ENCODE measurements at places on chromosomes 5 and 9.

DNA sequence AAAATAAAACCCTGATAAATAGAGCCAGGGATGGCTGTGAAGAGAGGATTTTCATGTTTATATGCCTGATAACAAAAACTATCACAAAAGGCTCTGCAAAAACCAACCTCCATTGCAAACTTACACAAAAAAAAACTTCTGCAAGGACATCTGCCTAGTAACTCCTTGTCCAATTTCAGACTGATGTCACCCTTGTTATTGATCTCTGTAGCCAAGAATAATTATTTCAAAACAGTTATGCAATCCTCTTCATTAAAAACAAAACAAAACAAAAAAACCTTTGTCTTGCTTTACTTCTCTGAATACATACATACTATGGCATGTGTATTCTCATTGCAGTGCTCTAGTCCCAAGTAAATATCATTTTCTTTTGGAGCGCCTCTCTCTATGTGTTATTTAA, 49.7 kb downstream of the PHAX start:
- DNase-seq: no peak

- no peak for DNase-seq
Measured at GRCh38 chr5:121175986-121176385, 675.7 kb upstream of the FTMT start.

- peak; percentile 62 for DNase-seq
Measured at GRCh38 chr9:117782931-117783788, 79.0 kb downstream of the TLR4 start.

DNA sequence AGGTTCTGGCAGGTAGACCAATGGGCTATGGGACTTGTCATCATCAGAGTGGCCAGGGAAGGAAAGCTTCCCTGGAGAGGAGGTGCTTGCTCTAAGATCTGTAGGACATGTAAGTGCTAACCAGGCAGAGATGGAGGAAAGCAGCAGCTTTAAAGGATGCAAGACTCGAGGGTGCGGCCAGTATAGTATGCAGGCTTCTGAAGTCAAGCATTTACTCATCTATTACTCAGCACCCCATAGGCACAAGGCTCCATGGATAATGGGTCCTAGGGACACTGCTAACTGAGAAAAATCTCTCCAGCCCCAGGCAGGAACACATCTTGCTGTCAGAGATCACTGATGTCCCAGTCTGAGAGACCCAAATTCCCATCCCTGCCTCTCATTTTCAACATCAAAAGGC, 49.7 kb downstream of the WWC1 start:
- DNase-seq: no peak

GRCh38 chr9:108609227-108609896, 246.4 kb downstream of the ACTL7B start:
- no peak for DNase-seq

DNA sequence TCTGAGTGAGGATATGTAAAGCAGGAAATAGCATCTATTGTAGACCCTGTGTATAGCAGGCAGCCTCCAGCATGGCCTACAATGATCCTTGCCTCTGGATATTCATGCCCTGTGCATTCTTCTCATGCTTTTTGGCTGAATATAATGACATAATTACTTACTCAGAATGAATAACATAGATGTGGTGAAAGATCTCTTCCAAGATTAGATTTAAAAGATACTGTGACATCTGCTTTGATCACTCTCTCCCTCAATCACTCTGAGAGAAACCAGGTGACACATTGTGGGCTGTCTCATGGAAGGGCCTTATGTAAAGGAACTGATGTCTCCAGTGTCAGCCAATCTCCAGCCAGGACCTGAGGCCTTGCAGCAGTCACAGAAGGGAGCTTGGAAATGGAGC, 376.7 kb downstream of the DNAH5 start:
- no peak for DNase-seq

DNA sequence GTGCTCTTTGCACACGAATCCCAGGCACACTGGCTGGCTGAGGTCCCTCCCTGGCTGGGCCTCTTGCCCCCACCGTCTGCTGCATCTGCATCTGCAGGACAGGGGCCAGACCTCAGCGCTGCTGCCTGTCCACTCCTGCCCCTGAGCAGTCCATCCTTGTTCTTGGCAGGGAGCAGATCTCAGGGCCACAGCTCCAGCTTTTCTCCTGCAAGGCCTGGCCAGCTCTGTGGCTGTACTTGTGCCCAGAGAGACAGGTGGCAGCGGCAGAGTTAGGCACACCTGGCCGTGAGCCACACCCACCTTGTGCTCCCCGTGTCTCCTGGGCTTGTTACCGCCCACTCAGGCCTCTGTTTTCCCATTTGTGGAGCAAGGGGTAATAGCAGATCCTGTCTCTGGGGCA, 13.9 kb downstream of the NEK6 start:
- no peak for DNase-seq

DNA sequence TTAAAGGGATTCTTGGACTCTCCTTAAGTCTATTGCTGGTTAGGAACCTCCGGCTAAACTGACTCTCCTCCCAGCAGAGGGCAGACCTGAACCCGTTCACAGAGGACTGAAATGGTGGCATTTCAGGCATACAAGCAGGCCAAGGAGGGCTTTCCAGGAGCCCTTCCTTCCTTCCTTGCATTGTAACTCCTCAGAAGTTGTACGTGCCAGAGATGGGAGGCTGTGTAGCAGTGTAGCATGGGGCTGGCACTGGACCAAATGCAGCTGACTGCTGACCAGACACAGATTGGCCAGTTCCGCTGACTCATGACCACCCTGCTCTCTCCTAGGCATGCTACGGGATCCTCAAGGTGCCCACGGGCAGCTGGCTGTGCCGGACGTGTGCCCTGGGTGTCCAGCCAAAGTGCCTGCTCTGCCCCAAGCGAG, 36.4 kb downstream of the JADE2 start:
- DNase-seq: peak; percentile 35

- no peak for DNase-seq
Measured at GRCh38 chr5:104754311-104754995, 1191.9 kb upstream of the NUDT12 start.

- DNase-seq: no peak
Measured at GRCh38 chr5:43309637-43310036, 3.6 kb downstream of the HMGCS1 start.

DNA sequence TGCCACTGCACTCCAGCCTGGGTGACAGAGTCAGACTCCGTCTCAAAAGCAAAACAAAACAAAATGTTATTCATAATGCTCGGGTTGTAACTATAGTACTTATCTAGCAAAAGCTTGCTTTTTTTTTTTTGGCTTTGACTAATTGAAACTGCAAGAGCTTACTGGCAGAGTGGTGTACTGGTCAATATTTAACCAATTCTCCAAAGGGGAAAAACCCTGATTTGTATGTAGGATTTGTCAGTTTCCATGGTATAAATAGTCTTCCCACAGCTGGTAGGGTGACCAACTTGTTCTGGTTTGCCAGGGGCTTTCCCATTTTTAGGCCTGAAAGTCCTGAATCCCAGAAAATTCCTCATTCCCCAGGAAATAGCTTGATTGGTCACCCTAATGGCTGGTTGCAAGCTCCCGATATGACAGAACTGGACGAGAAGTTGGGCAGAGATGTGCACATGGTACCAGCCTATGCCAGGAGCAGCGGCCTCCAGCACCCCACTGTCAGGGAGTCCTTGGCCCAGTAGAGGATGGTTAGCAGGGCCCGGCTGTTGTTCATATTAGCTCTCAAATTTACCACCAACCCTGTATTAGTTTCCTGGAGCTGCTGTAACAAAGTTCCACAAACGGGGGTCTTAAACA, 58.0 kb downstream of the FXN start:
- no peak for DNase-seq

- no peak for DNase-seq
Measured at GRCh38 chr9:112135706-112136105, 39.4 kb downstream of the SUSD1 start.

- no peak for DNase-seq
Measured at GRCh38 chr5:39203275-39203922, 16.0 kb downstream of the FYB1 start.
